ENCODE measurements at places on chromosomes 2 and 18.

DNA sequence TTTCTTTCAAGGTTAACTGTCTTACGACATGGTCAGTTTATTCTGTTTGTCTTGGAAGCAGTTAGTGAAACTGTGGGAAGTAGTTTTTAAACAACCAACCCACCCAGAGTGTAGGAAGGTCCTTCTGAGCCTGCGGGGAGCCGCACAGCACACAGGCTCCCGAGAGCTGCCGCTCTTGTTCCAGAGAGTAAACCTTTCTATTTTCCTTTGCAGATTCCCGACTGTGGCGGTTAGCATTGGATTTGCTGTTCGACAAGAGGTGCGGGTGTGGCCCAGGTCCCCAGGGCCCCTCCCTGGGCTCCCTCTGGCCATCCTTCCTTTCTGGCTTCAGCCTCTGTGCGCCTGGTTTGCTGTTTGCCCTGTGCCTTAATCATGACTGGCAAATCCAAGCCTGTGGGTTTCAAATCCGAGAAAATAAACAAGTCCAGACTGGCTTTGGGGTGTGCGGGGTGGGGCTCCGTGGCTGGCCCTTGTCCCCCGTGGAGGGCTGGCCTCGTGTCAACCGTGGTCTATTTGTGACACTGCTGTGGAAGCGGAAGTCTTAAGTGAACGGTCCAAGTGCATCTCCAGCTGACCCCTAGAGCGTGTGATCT lies 30.7 kb downstream of the IMPA2 start:
- DNase-seq: no peak

- no peak for DNase-seq
Observed at GRCh38 chr18:24539866-24540617, 79.6 kb downstream of the HRH4 start.

- DNase-seq: no peak
Observed at GRCh38 chr2:179745635-179746256, 115.7 kb downstream of the ZNF385B start.

GRCh38 chr2:20186078-20186854 lies 38.7 kb downstream of the SDC1 start:
- no peak for DNase-seq

DNA sequence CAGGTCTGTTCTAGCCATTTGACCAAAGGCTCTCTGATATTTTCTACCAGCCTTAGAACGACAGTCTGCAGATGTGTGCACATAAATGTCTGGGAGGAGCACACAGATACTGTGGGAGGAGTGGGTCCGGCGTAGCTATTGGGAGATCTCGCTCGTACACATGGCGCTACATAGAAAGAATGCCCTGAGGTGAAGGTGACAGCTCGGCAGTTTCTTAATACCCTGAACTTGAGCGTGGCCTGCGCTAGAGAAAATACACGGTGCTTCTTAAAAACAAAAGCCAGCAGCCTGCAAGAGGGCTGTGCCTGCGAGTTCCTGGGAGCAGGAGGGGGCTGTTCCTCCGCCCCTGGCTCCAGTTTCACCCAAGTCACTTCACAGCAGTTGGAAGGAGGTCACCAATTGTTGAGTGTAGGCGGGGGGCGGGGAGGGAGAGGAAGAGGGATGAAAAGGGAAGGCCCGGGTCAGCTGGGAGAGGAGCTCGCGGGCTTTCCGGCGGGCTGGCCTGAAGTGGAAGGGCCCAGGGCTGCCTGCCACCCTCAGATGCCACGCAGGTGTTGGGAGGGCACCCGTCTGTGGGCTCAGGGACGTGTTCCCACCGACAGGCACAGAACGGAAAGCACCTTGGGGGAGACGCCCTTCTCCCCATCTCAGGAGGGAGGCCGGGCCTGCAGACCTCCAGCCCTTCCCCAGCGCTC lies 124.7 kb upstream of the ZNF516 start:
- DNase-seq: no peak
